ENCODE measurements at places on chromosomes 12 and 14. TPM values are rescaled to one million over a fixed set of nuclear protein-coding genes. Genes with fewer than 3 reads are reported as not detected.

- peak; percentile 97 for DNase-seq
These were observed 74.3 kb downstream of the RFLNA start for GRCh38 chr12:124369055-124369826.

- no peak for DNase-seq
These were observed 67.2 kb downstream of the NOS1 start for GRCh38 chr12:117294189-117294603.

DNA sequence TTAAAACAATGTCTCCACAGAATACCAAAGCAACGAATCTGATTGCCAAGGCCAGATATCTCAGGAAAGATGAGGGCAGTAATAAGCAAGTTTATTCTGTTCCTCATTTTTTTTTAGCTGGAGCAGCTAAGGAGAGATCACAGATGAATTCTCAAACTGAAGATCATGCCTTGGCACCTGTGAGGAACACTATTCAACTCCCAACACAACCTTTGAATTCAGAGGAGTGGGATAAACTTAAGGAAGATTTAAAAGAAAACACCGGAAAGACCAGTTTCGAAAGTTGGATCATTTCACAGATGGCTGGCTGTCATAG, 994 bp downstream of the PRORP start:
- DNase-seq, result no peak

DNA sequence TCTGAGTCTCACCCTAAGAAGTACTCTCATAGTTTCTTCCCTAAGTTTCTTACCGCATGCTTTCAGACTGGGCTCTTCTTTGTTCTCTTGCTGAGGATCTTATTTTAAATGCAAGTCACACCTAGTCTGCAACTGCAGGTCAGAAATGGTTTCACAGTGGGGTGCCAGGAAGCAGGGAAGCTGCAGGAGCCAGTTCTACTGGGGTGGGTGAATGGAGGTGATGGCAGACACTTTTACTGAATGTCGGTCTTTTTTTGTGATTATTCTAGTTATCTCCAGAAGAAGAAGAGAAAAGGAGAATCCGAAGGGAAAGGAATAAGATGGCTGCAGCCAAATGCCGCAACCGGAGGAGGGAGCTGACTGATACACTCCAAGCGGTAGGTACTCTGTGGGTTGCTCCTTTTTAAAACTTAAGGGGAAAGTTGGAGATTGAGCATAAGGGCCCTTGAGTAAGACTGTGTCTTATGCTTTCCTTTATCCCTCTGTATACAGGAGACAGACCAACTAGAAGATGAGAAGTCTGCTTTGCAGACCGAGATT, 1.7 kb downstream of the FOS start:
- DNase-seq, result no peak

DNA sequence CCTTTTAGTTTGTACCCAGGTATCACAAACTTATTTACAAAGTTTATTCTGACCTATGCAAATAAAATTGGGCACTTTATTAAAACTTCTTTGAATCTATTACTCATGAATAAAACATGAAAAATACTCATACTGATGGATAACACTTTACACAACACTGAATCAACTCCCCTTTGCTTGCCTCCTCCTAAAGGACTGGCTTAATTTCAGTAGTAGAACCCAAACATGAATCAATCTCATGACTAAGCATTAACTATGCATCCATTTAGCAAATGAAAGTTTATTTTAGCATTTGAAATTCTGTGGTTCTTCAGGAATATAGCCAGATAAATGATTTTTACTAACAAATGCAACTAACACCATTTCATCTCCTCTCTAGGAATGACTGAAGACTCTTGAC, 32.4 kb downstream of the DENND5B start:
- no peak for DNase-seq

GRCh38 chr14:100889641-100890040, 13.9 kb downstream of the RTL1 start:
- DNase-seq, result peak; percentile 32

GRCh38 chr12:95303476-95303875, 85.9 kb downstream of the VEZT start:
- DNase-seq, result no peak

- DNase-seq, result no peak
These were observed 10.9 kb upstream of the TC2N start for GRCh38 chr14:91878274-91878673.

GRCh38 chr14:64930085-64930843, 12.3 kb downstream of the GPX2 start:
- no peak for DNase-seq

DNA sequence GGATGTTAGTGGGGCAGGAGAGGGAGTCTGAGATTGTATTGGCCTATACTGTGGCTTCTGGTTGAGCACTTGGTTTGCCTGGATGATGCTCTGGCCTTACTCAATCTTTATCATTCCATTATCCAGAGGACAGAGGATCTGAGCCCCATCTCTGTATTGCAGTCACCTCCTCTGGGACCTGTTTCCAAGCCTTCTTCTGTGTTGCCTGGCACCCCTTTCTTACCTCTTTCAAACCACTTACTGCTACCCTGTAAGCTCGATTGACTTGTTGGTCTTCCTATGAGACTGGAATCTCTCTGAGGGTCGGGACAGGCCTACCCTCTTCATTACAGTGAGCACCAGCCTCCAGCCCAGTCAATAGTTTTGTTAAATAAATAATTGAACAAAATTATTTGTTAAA, 3.0 kb upstream of the FOS start:
- DNase-seq, result no peak

- no peak for DNase-seq
These were observed 15.5 kb upstream of the NTN4 start for GRCh38 chr12:95805864-95806671.

DNA sequence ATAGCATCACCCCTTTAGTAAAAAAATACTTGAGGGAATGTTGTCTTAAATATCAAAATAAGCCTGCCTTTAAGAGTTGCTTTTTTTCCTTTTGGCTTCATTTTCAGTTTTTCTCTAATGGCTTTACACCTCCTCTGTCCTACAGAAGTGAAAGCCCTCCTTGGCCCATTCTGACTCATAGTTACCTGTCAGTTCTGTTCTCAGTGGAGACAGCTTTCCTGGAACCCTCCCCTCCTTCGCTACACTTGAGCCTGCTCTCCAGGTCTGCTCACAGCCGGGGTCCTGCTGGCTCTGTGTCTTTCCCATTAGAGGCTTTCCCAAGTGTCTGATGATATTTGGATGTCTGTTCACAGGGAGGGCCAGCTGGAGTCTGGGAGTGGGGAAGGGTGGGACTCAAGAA, 84.0 kb downstream of the PELI2 start:
- DNase-seq, result no peak

Gene GYS2
- 0.16 TPM for polyA plus RNA-seq

Gene B3GNT4
- polyA plus RNA-seq, result 0.36 TPM

Gene RFX4
- polyA plus RNA-seq, result not detected

All from right cardiac atrium (tissue), 5 donors.